ENCODE measurements at places on chromosomes 13 and 19.

DNA sequence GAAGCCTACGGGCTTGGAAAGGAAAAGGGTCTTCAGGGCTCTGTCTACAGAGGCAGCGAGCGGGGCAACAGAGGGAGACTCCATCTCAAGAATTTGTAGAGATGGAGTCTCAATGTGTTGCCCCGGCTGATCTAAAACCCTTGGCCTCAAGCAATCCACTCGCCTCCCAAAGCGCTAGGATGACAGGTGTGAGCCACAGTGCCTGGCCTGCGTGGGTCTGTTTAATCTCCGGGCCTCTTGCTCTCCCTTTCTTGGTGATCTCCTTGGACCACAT is 8.1 kb downstream of the RPS9 start:
- DNase-seq, result no peak

DNA sequence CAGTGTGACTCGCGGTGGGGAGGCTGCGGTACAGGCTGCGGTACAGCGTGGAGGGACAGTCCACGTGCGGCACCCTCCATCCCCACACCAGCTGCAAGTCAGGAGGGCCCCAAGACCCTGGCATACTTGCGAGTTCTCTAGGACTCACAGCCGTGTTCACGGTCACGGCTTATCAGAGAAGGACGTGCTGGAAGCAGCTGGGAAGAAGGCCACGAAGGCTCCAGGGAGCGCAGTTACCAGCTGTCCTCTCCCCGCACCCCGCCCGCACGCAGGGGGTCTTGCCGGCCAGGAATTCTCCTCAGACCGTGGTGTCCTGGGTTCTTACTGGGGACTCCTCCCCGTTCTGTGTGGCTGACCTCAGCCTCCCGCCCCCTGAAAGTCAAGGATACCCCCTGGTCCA is 6.2 kb downstream of the ZNF444 start:
- DNase-seq, result no peak

- no peak for DNase-seq
Observed at GRCh38 chr13:87680298-87680697, 9.1 kb downstream of the SLITRK5 start.

DNA sequence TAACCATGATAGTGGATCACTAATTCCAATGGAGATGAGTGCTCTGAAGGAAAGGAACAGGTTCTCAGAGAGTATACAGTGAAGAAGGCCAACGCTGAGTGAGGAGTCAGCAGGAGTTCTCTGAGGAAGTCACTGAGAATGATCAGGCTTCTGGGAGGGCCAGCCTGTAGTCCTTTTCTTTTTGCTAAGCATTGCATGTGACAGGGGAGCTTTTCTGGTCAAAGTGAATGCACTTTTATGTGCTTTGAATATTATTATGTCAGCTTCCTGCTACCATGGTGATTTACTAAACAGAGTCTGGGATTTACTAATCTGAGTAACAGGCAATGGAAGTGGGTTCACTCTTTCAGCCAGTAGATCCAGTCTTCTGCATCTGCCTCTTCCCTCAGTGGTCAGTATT is 81.1 kb upstream of the SERP2 start:
- DNase-seq, result no peak

DNA sequence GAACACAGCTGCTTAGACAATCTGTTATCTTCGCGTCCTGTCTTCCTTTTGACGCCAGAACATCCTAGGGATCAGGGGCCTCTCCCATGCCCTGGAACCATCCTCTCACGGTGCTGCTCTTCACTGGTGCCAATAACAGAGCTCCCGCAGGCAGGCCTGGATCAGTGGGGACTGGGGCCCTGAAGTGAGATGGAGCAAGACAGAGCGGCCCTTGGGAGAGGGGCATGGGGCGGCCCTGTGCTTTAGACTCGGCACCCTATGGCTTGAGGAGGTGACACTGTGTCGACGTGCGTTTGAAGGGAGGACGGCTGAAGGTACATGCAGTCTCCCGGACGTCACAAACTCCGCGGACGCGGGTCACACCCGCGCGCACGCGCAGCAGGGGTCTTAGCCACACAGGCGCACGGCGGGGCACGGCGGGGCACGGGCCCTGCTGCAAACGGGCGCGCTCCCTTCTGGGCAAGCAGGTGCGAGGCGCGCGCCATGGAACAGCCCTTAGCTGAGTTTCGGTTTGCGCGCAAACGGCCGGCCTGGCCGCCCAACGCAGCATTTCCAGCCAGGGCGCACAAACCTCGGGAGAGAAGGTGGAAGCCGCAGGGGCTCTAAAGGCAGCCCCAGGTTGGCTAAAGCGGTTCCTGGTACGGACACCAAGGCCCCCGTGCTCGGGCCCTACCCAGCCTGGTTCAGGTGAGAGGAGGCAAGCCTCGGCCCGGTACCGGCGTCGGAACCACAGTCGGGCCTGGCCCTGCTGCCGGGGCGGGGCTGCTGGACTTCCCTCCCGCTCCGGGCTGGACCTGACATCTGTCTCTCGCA is 16.5 kb upstream of the RNF17 start:
- no peak for DNase-seq

- no peak for DNase-seq
Observed at GRCh38 chr19:43395561-43395960, 19.1 kb upstream of the TEX101 start.

DNA sequence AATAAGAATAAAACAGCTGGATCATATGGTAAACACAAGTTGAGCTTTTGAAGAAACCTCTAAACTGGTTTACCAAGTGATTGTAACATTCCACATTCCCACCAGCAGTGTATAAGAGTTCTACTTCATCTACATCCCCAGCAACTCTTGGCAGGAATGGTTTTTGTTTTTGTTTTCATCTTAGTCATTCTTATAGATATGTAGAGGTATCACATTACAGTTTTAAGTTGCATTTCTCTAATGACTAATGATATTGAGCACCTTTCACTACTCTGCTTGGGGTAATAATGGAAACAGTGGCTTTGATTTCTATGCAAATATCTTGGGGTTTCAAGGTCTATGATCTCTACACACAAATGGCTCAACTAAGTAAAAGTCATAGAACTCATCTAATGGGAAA is 614.5 kb downstream of the TBC1D4 start:
- no peak for DNase-seq

DNA sequence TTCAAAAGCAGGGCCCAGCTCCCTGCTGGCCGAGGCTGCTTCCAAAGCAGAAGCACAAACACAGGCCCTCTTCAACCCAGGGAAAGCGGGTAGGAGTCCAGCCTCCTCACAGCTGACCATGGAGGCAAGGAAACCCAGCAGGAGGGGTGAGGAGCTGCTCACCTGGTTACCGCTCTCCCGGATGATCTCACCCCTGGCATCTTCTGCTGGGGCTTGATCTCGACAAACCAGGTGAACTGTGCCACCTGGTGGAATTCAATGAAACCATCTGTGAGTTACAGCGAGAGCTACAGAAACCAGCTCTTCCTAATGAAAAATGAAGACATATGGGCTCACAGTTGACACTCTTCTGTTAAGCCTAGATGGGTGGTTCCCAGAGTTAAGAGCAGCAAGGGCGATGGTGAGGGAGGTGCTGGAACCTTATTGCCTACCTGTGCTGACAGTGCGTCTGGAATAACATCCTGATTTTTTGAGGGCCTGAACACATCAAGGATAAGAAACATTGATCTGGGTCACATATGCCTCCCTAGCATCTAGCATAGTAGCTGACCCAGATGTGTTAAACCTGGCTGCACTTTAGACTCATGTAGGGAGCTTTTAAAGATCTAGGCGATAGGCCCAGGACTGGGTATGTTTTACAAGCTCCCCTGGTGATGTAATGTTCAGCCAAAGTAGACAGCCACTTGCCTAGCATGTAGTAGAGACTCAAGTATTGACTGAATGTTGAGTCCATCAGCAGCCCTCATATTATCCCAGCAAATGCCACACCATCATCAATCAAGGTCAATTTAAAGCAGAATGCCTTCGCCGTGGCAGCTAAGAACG is 6.1 kb downstream of the DHRS12 start:
- no peak for DNase-seq

- peak; percentile 3 for DNase-seq
Observed at GRCh38 chr19:55005684-55006488, 32.2 kb downstream of the GP6 start.

GRCh38 chr19:12799742-12800465 is 1.7 kb downstream of the PRDX2 start:
- no peak for DNase-seq

DNA sequence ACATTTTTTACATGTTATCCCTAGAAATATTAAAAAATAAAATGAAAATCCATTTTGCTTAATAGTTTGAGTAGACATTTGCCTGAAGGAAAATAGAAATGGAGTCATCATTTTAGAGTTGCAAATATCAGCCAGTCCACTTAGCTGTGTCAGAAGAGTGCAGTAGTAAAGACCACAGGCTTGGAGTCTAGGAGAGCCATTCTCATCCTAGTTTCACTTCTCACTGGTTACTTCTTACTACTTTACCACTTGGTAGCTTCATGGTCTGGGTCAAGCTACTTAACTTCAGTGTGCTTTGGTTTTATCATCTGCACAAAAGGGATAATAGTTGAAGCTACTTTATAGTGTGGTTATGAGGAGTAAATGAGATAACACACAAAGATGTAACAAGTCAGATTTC is 286.5 kb upstream of the NBEA start:
- no peak for DNase-seq

DNA sequence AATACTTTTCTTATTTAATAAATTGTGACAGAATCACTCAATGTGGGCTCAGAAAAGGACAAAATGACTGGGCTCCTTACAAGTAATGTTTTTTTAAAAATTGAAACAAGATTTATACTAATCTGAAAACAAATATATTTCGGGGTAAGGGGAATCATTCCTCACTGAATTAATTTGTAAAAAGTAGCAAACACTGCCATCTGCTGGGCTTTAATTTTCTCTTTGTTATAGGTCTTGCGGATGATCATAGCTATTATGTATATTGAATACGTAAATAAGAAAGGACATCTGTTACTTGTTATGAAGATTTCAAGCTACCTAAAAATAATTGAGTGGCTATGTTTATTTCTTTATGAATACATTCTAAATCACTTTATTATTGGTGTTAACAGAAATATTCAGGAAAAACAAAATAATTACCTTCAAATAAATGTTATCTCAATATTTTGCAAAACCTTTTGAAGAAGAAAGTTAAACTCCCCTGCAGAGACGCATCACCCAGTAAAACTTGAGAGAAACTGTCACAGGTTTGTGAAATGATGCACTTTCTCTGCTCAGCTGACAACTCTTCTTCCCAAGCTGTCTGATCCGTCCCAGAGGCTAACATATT is 17.8 kb upstream of the ENOX1 start:
- no peak for DNase-seq

DNA sequence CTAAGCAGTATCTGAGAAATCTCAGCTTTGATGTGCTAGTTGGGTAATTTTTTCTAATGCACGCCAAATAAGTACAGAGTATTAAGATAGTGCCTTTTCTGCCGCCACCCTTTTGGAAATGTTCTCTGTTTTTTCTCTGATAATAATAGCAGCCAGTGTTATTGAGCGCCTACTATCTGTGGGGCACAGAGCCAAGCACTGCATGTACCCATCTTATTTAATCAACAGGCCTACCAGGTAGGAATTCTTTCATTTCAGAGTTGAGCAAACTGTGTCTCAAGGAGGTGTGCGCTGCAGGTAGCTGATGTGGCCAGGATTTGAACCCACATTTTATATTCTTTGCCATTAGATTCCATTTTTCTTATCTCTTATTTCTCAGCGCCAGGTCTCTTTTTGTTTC is 1.4 kb downstream of the EPN1 start:
- DNase-seq, result no peak

DNA sequence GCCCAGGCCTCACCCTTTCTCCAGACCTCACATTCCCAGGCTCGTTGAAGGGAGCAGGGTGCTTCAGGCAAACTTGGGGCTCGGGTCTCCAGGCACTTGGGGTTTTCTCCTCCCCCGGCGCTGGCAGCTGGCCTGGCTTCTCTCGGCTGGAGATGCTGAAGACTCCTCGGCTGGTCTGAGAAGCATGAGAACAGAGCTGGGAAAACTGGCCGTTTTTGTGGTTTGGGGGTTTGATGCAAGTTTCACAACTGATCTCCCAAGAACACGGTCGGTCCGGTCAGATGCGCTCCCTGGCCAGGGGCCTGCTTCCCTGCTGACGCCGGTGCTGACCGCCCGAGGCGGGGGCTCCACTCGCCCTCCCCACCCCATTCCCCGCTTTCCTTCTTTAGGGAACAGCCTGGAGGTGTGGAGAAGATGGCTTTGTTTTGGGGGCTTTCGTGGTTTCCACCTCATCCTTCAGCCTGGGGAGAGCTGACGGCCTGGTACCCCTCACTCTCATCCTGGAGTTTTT is 35.3 kb downstream of the CEBPA start:
- DNase-seq, result no peak

DNA sequence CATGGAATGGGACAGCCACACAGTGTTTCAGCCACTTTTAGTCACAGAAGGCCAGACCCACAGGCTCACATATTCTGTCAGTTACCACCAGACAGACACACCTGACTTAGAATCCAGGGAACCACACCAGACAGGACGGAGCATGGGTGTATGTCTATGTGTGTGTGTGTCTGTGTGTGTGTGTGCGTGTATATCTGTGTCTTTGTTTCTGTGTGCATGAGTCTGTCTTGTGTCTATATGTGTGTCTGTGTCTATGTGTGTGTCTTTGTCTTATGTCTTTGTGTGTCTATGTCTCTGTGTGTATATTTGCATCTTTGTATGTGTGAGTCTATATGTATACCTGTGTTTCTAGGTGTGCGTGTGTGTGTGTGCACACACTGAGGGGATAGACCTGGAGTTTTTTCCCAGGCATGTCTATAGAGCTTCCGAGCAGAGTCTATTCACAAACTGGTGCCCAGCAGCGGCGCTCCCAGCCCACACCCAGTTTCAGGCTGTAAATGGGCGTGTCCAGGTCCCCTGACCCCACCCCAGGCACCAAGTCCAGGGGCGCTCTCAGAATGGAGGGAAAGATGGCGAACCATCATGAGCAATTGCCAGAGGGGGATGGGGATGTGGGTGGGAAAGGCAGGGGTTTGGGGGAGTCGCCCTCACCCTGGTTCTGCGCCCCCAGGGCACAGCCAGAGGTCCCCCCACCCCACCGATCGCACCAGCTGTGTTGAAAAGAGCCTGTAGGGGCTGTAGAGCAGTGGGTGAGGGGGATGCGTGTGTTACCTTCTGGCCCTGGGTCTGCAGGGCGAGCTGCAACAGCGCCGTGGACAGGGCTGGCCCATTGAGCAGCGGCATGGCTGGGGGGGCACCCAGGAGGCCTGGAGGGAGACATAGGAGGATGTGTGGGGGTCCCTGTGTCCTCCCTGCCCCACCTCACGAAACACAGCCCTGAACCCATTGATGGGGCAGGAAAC is 6.3 kb upstream of the FDX2 start:
- no peak for DNase-seq

- no peak for DNase-seq
Observed at GRCh38 chr13:75687150-75687763, 51.1 kb downstream of the LMO7 start.

- no peak for DNase-seq
Observed at GRCh38 chr19:51754109-51754508, 2.4 kb upstream of the FPR1 start.
